Erythroblast (primary cell): ENCODE measurements at places on chromosomes 13 and 19.
A peak's percentile ranks its signal among the peaks of the same experiment; 100 is the strongest.

- no peak for DNase-seq
Measured at GRCh38 chr19:39825531-39826076, 8.4 kb downstream of the DYRK1B start.

- no peak for DNase-seq
Measured at GRCh38 chr19:29630655-29631054, 24.6 kb downstream of the POP4 start.

DNA sequence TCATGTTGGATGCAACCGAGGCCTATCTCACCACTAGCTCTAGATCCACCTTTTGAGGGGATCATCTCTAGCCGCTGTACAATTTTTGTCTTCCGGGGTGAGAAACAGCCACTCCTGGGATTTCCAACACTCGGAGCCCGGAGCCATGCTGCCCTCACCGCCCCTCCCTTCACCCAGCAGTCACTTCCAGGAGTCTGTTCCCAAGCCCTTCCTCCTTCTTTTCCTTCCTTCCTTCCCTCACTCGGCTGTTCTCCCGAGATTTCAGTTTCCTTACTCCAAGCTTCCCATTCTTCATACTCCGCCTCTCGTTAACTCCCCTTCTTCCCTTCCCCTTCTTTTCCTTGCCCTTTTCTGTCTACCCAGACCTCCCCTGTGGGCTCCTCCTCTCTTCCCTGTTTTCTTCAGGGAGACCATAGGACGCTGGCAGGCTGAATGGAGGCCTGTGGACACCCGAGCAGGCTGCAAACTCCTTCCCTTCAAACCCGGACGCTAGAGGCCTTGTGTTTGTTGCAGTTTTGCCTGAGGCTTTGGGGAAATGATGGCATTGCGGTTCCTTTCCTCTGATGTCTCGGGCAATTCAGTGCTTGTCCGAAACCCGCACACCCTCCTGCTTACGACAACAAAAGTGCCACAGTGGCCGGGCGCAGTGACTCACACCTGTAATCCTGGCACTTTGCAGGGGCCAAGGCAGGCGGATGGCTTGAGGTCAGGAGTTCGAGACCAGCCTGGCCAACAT lies 96.0 kb downstream of the CAB39L start:
- DNase-seq = no peak

- no peak for DNase-seq
Measured at GRCh38 chr19:3482507-3483225, 575 bp downstream of the SMIM44 start.

- DNase-seq = peak; percentile 6
Measured at GRCh38 chr13:38417727-38418126, 68.1 kb downstream of the UFM1 start.

- DNase-seq = no peak
Measured at GRCh38 chr13:67408798-67409197, 178.7 kb upstream of the PCDH9 start.

GRCh38 chr19:52665529-52665928 lies 27.4 kb upstream of the ZNF83 start:
- no peak for DNase-seq

DNA sequence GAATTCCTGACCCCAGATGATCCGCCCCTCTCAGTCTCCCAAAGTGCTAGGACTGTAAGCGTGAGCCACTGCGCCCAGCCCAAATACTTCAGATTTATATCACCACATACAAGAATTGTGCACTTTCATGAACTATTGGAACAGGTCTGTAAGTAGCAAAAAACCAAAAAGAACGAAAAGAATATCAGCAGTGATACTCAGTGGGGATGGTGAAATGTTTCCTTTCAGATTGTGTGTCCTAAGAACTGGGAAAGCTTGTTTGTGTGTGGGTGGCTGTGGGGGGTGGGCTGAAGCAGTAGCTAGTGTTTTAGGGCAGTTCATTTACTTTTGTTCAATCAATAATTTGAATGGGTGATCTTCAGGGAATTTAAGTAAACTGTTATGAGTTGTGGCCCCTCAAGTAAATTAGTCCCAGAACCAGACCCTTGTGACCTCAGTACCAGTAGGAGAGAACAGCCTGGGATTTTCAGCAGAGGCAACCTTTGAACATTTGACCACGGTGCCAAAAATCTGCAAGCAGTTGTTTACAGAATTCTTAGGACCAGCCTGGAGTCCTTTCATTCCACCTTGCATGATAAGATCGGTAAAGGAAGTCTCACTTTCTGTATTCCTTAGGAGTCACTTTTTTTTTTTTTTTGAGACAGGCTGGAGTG lies 106.6 kb downstream of the LRCH1 start:
- DNase-seq = no peak

DNA sequence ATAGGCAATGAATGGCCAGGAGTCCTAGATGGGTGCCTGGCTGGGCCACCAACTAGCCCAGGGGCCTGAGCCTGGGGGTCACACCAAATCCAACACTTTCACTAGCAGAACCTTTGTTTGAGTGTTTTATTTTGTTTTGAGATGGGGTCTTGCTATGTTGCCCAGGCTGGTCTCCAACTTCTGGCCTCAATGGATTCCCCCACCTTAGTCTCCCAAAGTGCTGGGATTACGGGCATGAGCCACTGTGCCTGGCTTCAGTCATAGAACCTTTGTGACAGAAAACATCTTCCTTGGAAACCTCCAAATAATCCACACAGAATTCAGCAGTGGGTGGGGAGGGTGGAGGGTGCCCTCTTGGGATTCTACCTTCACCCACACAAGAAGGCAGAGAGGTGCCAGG lies 6.1 kb downstream of the PRKACA start:
- DNase-seq = no peak

DNA sequence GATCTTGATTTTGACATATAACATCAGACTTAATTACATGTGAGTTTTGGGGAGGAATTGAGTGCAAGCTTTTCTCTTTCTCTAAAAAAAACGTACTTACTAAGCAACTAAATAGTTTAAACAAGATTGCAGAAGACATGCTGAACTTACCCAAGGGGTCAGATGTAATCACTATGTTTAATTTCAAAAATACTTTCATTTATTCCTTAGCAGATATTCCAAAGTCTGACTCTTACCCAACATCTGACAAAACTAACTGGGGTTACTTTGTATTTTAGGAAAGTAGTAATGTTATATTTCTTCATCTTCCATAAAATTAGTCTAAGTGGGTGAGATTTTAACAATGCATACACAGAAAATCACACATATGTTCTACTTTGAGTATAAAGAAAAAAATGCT lies 270.2 kb downstream of the DNAJC15 start:
- no peak for DNase-seq

- DNase-seq = no peak
Measured at GRCh38 chr13:50707628-50708027, 135.9 kb downstream of the DLEU7 start.

GRCh38 chr19:49335071-49335783 lies at the start of gene CD37:
TSS of gene CD37 (plus strand) at chr19:49335406. CDS start at chr19:49335541, 135 bp downstream.
- DNase-seq = no peak

DNA sequence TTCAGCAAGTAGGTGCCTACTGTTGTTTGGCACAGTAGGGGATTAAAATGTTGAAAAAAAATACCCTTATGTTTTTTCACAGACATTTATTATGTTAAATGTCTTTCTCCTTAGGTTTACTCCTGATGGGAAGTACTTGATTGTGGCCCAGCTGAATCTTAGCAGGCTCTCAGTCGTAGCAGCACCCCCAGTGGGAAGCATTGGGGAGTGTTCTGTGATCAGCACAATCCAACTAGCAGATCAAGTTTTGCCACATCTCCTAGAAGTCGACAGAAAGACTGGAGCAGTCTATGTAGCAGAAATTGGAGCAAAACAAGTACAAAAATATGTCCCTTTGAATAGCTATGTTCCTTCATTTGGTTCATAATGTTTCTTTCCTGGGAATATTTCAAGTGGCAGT lies 9.3 kb downstream of the NHLRC3 start:
- DNase-seq = peak; percentile 2

- DNase-seq = no peak
Measured at GRCh38 chr13:49308097-49308875, 60.6 kb downstream of the CDADC1 start.
